ENCODE measurements at places on chromosomes 4 and X.

DNA sequence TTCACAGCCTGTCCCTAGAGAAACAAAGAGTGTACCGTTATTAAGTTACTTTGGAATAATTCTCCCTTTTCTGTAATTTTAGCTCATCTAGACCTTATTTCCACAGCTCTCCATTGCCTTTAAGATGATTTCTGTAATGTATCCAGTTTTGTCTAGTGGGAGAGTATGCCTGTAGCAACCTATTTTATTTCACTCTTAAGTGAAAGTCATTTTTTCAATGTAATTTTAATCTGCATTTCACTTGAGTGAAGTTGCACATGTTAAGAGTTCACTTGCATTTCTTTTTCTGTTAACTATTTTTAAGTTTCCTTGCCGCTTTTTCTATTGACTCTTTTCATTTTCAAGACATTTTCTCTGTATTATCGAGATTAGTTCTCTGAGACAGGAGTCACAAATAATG is 46.5 kb downstream of the FANCB start:
- no peak for DNase-seq

GRCh38 chrX:20320461-20321159 is 53.9 kb upstream of the RPS6KA3 start:
- DNase-seq, result no peak

DNA sequence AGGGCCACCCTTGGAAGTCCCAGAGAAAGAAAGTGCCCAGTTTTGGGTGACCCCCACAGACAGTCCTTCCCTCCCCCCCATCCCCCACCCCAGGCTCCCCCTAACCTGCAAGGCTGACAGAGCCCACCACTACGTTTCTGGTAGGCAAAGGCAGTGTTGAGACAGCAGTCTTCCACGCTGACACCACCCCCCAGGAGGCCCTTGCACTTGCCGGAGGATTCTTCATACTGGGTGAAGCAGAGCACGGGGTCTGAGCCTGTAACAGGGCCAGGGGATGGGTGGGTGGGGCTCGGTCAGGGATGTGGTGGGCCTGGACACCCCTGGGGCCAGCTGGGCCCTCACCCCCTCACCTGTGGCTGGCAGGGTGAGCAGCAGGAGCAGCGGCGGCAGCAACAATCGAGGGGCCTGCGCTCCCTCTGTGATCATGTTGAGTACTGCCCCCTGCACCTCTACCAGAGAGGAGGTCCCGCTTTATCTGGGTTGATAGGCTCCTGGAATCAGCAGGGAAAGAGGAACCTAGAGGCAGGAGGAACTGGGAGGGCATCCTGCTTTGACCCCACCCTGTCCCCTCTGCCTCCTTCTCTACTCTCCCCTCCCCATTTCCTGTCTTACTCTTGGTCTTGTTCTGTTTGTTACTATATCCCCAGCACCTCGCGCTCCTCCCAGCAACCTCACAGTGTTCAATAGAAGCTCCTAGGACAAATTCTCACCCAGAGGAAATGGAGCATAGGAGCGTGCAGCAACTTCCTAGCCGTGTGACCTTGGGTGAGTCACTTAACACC is at the start of gene CFP:
Gene CFP (minus strand): TSS at position 512 of the 782 bp plus-strand sequence. CDS start 86 bp downstream, at position 426.
- DNase-seq, result no peak

- no peak for DNase-seq
Observed at GRCh38 chr4:147328756-147329446, 152.0 kb upstream of the EDNRA start.

GRCh38 chr4:47642985-47643760 is 158.1 kb downstream of the ATP10D start:
- no peak for DNase-seq

- no peak for DNase-seq
Observed at GRCh38 chr4:109429545-109429944, 4.1 kb upstream of the SEC24B start.

GRCh38 chr4:7813674-7814073 is 126.0 kb downstream of the AFAP1 start:
- DNase-seq, result no peak

GRCh38 chr4:152780267-152780778 is 569 bp downstream of the ARFIP1 start:
- DNase-seq, result no peak

DNA sequence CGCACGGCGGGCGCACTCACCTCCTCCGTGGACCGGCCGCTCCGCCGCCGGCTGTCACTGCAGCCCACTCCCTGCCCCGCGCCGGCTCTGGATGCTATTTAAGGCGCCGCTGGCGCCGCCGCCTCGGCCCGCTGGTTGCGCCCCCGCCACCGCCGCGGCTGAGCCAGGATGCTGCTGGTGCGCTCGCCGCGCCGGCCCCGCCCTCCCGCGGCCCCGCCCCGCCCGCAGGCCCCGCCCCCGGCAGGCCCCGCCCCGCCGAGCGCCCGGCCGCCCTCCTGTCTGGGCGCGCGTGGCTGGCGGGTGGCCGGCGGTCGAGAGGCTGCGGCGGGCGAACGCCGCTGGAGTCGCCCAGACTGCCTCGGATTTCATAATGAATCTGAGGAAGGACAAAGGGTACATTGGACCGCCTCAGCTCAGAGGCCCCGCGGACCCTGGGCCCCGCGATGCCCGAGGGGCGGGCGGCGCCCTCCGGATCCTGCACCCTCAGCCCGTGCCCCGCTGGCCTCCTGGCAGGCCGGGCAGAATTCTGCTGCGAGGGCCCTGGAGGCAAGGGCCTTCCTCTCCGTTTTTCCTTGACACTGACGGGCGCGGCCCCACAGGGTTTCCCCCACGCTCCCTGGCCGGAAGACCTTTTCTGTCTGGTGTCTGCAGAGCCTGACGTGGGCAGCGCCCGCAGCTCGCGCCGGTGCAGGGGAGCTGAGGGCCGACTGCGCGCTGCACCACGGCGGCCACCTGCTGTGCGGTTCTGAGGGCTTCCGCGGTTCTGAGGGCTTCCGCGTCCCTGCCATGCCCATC is at the start of gene ACSL1:
Gene ACSL1 (minus strand): TSS at position 73 of the 795 bp plus-strand sequence. CDS start 22,454 bp downstream, outside the sequence.
- DNase-seq, result peak; percentile 49

GRCh38 chr4:48449151-48449550 is 34.0 kb upstream of the SLC10A4 start:
- no peak for DNase-seq

- no peak for DNase-seq
Observed at GRCh38 chrX:39000802-39001201, 199.5 kb downstream of the MID1IP1 start.

- no peak for DNase-seq
Observed at GRCh38 chr4:152032722-152033131, 271.9 kb upstream of the GATB start.

DNA sequence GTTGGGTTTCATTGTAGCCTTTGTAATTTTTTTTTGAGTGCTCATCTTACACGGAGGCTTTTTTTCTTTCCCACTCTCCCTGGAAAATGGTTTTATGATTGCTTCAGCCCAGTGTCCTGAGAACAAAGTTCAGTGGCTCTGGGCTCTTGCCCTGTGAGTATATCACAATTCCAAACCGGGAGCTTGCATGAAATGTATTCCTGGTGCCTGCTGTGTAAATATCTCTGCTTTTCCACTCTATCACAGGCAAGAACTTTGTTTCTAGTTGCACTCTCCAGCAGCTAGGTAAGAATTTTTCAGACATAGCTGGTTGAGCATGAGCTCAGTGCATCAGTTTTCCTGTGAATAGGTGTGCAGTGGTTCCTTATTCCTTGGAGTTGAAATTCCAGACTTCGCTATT is 60.8 kb downstream of the SUPT20HL2 start:
- no peak for DNase-seq

Measured in stimulated activated CD4-positive, alpha-beta T cell treated with anti-CD3 and anti-CD28 coated beads, Interleukin-1b, Interleukin-23, amount 100 ng/mL, for 1 hour (primary cell).